Left renal cortex interstitium (tissue), 4 donors: ENCODE measurements at places on chromosomes 6 and 20. TPM values are rescaled to one million over a fixed set of nuclear protein-coding genes. Genes with fewer than 3 reads are reported as not detected.

Gene OOEP
- 0.21 TPM for polyA plus RNA-seq

Gene NFKBIE
- polyA plus RNA-seq, result 14.1 TPM

Gene CCN6
- polyA plus RNA-seq, result 3.9 TPM

Gene GTPBP2
- polyA plus RNA-seq, result 42.1 TPM

Gene LIN28B
- polyA plus RNA-seq, result 0.08 TPM

Gene EEF1A2
- polyA plus RNA-seq, result 3.0 TPM
